ENCODE measurements at places on chromosomes 5 and 9. TPM values are rescaled to one million over a fixed set of nuclear protein-coding genes. Genes with fewer than 3 reads are reported as not detected.

Gene PRELID2
- 2.4 TPM for polyA plus RNA-seq

Gene PCDHA12
- 0.66 TPM for polyA plus RNA-seq

Gene NUTM2G
- not detected for polyA plus RNA-seq

Gene CBY3
- polyA plus RNA-seq, result not detected

Gene TAL2
- polyA plus RNA-seq, result 2.8 TPM

Gene EDIL3
- 53.8 TPM for polyA plus RNA-seq

Gene TMEM252
- polyA plus RNA-seq, result not detected

Gene ERCC8
- 5.6 TPM for polyA plus RNA-seq

Gene ALG2
- 16.1 TPM for polyA plus RNA-seq

Gene PCDHB15
- polyA plus RNA-seq, result 3.0 TPM

Gene CEL
- polyA plus RNA-seq, result 0.92 TPM

Gene DNAH5
- 0.41 TPM for polyA plus RNA-seq

Gene PALM2AKAP2
- 0.68 TPM for polyA plus RNA-seq

Gene LPAR1
- 53.3 TPM for polyA plus RNA-seq

Gene NTNG2
- 8.9 TPM for polyA plus RNA-seq

Gene SLC1A1
- polyA plus RNA-seq, result 4.6 TPM

Gene SPARC
- polyA plus RNA-seq, result 920 TPM

Gene SNCB
- polyA plus RNA-seq, result 258 TPM

Gene NIPAL4
- 4.3 TPM for polyA plus RNA-seq

Gene PCDHB7
- 1.3 TPM for polyA plus RNA-seq

Gene CDX1
- polyA plus RNA-seq, result not detected

Gene IL13
- not detected for polyA plus RNA-seq

Gene ENG
- 47.3 TPM for polyA plus RNA-seq

Gene SLC28A3
- not detected for polyA plus RNA-seq

Gene TAF11L10
- polyA plus RNA-seq, result not detected

Gene PCDHGA1
- 4.9 TPM for polyA plus RNA-seq

Gene EGFLAM
- 1.9 TPM for polyA plus RNA-seq

Gene PHYHD1
- 14.9 TPM for polyA plus RNA-seq

Gene BTNL8
- polyA plus RNA-seq, result 0.42 TPM
